GM13977 (cell line): ENCODE measurements at places on chromosomes 7 and 10.

DNA sequence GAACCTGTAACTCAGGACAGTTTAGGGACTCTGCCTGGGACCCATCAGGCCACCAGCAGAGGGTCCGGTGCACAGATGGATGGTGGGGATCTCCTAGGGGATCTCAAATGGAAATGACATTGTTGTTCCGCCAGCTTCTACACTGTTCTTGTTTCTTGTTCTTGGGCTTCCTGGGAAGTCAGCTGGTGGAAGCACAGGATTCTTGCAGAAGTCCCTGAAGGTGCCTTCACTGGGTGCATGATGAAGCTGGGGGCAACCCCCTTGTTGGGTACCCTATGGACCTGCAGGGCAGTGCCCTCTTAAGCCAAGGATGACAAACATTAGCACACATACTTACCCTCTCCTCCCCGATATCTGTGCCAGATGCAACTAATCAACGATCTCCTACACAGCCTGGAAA, 18.6 kb downstream of the SFTPD start:
- no peak for DNase-seq

DNA sequence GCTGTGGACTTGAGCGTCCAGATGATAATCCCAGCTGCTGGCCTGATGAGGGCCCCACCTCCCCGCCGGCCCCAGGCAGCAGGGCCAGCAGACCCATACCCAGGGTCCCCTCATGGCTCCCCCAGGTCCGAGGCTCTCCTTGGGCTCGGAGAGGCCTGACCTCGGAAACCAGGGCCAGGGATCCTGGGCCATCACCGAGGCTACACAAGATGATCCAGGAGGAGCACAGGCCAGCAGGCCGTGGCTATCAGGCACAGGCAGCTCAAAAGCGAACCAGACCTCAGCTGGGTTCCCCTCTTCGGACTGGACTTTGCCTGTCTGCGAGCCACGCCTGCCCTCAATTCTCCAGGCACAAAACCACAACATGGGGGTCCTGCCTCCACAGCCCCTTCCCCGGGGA, 17.4 kb downstream of the PDGFA start:
- DNase-seq: no peak

DNA sequence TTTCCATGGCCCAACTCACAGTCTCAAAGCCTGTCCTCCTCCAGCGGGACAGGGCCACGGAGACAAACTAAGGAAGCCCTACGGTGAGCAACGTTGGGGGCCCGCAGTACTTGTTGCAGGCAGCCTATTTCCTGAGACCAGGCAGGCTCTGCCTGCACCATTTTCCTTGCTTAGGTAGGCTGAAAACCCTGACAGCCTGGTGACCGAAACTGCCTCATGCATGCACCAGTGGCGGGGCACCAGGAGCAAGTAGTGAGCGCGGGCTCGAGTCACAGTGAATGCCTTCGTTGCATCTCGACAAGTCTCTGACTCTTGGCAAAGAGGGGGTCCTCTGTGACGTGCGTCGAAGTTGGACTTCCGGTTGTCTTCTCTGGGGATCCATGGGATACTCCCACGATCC, 23.3 kb upstream of the ZNF273 start:
- DNase-seq: no peak

GRCh38 chr10:132651511-132652029, 114.0 kb downstream of the INPP5A start:
- DNase-seq: no peak

DNA sequence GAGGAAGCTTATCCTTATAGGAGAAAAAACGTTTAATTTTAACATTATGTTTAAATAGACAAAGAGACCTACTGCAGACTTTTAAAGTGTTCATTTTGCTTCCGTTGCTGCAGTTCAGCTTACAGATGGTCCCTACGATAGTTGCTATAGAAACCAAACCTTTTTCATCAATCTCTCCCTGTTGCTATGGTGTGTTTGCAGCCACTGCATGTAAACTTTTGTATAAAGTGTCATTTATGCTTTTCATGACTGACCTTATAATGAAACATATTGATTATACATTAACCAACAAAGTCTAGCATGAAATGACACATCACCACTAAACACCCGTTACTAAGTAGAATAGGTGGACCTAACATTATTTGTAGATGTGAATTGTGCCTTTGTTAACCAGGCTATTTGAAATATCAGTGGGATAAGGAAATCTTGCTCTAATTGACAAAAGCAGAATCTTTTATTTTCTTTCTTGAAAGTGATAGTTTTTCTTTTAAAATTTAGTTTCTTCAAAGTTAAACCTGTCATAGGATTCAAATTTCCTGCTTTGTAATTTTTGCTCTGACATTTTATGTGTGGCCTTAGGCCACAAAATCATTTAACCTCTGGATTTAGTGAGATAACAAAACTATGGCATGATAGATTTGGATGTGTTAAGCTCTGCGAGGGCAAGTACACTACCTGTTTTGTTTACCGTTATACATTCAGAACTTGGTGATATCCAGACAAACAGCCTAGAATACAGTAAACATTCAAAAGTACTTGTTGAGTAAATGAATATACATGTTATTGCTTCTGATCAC, 64.0 kb downstream of the CACNB2 start:
- no peak for DNase-seq

DNA sequence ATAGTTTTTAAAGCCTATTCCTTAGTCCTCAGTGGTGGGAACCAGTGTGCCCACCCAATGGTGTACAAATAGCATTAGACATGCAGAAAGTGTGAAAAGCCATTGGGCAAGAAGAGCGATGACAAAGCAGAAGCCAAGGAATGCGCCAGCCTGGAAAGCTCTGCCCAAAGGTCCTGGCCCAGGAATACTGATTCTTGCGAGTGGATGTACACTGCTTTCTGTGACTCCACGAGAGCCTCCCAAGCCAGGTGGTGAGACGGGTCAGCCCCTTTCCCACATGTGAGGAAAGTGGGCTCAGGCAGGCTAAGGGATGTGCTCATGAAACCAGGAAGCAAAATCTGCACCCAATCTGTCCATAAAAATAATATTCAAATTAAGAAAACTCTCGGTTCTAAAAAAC, 106.6 kb downstream of the ADCY1 start:
- DNase-seq: no peak

- no peak for DNase-seq
Observed at GRCh38 chr7:2947058-2947780, 96.4 kb downstream of the CARD11 start.

GRCh38 chr10:25575343-25575742, 358.7 kb upstream of the MYO3A start:
- DNase-seq: no peak

- DNase-seq: no peak
Observed at GRCh38 chr10:79413196-79413595, 32.2 kb downstream of the ZCCHC24 start.

DNA sequence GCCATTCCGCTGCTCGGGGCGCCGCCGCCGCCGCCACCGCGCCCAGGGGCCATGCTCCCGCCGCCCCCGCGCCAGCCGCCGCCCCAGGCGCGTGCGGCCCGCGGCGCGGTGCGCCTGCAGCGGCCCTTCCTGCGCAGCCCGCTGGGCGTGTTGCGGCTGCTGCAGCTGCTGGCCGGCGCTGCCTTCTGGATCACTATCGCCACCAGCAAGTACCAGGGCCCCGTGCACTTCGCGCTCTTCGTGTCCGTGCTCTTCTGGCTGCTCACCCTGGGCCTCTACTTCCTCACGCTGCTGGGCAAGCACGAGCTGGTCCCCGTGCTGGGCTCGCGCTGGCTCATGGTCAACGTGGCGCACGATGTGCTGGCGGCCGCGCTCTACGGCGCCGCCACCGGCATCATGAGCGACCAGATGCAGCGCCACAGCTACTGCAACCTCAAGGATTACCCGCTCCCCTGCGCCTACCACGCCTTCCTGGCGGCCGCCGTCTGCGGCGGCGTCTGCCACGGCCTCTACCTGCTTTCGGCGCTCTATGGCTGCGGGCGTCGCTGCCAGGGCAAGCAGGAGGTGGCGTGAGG, 383 bp downstream of the MARVELD1 start:
- DNase-seq: peak; percentile 91

DNA sequence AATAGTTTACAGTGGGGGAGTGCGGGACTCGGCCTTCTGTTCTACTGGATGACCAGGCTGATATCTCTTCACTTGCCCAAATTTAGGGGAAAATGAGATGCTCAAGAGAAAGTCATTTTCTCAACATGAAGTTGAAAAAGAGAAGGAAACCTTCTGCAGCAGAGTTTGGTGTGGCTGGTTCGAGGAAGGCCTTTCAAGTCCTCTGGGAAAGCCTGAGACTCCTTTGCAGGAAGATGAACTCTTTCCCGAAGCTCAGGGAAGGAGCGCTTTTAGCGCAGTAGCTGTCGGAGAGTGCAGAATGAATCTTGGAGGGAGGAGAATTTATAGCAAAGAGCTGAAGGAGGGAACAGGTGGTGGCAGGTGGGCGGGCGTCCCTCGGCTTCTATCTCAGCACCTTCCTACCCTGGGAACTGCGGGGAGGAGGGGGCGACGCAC, at the start of gene ATOH7:
TSS of gene ATOH7 (minus strand) at position 297 of the 435 bp plus-strand sequence. CDS start 436 bp downstream, outside the sequence.
- DNase-seq: no peak

DNA sequence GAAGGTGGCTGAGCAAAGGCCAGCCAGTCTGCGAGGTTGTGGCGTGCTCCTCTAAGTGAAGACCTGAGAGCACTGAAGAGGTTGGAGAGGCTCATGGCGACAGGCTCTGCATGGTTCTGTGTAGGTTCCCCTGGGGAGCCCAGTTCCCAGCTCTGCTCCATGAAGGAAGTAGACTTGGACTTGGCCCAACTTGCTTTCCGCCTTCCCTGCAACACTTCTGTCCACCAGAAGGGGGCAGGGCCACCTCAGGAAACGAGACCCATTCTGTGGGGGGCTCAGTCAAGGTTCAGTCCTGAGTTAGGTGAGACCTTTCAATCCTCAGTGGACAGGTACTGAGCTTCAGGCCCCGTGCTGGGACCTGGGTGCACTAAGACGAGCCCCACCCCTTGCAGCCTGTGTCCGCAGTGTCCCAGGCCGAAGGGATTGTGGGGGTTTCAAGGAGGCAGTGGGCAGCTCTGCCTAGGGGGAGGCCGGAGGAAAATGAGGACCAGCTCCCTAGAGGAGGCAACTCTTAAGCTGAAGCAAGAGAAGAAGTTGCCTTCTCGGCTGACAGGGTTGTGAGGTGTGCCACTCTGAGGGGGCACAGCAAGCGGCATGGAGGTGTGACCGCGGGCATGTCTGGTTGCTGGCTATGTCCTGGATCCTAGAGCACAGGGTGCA, 15.0 kb upstream of the PCBD1 start:
- peak; percentile 70 for DNase-seq

DNA sequence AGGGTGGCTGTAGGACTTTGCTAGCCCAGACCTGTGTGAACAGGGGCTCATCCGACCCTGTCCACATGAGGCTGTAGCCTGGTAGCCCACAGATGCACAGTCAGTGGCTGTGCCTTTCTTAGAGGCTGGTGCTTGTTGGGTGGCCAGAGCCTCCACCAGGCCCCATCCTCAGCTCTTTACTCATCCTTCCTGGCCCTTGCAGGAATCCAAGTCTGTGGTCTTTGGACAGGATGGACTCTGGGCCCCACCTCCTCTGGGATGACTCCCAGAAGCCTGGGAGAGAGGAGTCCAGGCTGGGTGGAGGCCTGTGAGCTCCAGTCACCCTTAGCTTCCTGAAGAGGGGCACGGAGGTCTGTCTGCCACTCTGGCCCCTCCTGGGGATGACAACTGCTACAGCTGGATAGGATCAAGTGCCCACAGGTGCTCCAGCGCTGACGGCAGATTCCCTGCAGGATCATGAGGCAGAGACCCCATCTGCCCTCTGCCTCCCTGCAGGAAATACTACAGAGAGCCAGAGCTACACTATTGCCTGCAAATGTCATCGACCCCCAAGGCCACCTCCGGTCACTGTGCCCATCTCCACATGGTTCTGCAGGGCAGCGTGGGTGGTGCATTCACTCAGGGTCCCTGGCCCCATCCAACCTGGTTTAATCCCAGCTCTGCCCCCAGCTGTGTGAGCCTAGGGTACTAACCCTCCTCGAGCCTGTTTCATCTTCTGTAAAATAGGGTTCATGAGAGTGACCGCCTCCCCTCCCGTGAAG, 114.5 kb downstream of the PTPN20 start:
- DNase-seq: no peak

- DNase-seq: no peak
Observed at GRCh38 chr10:122243550-122243949, 27.5 kb upstream of the BTBD16 start.

- no peak for DNase-seq
Observed at GRCh38 chr10:21935439-21936023, 68.0 kb downstream of the DNAJC1 start.

DNA sequence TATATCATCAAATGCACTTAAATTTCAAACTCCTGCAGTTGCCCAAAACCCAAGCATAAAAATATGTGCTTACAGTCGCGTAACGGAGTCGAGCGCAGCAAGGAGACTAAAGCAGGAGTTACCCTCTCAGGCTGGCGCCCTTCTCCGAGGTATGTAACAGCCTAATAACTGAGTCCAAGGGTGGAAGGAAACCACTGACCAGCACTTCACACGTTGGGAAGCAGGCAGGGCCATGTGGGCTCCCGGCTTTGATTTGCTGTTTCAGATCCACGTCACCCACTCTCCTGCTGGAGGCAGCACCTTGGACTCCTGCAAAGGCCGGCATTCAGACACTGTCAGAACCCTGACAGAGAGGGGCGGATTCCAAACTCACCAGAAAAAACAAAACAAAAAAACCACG, 123.8 kb downstream of the DIP2C start:
- no peak for DNase-seq

- no peak for DNase-seq
Observed at GRCh38 chr10:69279110-69279509, 814 bp downstream of the HK1 start.

DNA sequence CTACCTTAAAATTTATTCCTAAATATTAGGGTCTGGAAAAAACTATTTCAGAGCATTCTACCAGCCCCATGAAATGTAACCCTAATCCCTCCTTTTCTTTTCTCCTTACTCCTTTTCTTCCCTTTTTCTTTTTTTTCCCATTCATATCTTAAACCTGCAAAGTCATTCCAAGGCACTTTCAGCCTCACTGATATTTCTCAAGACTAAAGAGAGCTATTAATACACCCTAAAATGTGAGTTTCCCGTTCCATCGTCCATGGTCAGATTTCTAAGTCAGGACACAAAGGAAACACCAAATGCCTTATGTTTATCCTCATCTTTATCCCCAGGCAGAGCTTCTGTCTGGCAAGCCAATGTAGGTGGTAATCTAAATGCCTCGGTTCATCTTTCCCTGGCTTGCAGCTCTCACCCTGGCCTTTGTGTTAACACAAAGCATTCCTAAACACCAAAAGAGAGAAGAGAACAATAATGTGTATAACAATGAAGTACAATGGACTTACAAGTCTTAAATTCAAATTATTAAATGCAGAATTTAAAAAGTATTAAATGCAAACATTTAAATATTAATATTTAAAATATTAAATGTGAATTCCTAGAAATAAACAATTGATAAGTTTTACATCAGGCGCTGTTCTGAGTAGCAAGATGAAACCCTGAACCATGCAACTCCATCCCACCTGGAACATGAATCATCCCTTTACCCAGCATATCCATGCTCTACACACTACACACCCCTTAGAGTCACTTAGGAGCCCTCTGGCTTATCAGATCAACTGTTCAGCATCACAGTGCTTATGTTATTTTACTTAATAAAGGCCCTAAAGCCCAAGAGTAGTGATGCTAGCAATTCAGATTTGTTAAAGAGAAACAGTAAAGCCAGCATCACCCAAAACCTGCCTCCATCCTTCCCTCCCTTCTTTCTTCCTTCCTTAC, 26.8 kb downstream of the MICU1 start:
- DNase-seq: no peak
